ENCODE measurements at places on chromosomes 7 and 10.

DNA sequence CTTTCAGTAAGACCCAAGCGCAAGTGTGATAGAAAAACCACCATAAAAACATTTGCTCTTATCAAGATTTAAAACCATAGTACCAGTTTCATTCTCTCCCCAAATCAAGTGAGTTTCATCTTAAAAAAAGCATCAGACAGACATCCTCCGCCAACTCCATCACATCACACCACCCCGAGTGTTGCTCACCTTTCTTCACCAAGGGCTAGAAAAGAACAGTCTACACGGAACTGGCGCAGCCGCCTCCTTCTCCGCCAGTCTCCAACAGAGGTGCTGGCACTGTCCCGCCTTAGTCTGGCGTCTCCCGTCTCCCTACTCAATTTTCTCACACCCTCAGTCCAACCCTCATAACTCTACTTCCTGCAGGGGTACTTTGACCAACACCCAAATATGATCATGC, 46.9 kb upstream of the WIPI2 start:
- no peak for DNase-seq

- DNase-seq, result no peak
These were observed 292.2 kb upstream of the ZWINT start for GRCh38 chr10:56653289-56653688.

- no peak for DNase-seq
These were observed 116.8 kb downstream of the GLCCI1 start for GRCh38 chr7:8085420-8085819.

- DNase-seq, result peak; percentile 69
These were observed 509.4 kb downstream of the PTPRN2 start for GRCh38 chr7:158077934-158078910.

DNA sequence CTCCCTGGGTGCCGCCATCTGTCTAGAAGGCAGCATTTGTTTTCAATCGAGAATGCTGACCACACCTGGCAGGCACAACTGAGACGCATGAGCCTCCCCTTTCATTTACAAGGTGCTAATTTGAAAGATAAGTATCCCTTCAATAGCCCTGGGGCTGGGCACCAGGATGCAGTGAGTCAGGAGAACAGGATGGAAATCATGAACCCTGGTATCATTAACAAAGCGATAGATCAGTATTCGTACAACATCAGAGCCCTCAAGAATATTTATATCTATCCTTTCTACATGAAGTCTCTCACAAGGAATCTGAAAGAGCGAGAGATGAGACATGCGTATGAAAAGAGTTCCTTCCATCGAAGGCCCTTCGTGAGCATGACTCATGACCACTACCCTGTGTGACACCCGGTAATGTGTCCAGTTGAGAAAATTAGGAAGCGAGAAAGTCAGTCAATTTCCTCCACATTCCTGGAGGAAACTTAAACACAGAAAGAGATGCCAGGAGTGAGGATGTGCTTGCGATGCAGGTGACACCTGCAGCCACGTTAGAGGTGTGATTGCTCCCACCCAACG, 123.1 kb upstream of the PITRM1 start:
- DNase-seq, result no peak

DNA sequence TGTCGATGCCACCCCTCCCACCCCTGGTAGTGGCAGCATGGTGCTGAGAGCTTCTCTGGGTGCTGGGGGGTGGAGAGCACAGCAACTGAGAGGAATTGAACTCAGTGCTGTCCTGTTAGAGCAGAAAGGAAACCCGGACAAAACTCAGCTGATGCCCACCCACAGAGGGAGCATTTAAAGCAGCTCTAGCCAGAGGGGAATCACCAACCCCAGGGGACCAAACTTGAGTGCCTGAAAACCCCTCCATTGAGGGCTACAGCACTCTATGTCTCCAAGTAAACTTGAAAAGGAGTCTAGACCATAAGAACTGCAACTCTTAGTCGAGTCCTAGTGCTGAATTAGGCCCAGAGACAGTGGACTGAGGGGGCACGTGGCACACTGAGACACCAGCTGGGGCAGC, 16.8 kb upstream of the FOXI2 start:
- DNase-seq, result no peak

DNA sequence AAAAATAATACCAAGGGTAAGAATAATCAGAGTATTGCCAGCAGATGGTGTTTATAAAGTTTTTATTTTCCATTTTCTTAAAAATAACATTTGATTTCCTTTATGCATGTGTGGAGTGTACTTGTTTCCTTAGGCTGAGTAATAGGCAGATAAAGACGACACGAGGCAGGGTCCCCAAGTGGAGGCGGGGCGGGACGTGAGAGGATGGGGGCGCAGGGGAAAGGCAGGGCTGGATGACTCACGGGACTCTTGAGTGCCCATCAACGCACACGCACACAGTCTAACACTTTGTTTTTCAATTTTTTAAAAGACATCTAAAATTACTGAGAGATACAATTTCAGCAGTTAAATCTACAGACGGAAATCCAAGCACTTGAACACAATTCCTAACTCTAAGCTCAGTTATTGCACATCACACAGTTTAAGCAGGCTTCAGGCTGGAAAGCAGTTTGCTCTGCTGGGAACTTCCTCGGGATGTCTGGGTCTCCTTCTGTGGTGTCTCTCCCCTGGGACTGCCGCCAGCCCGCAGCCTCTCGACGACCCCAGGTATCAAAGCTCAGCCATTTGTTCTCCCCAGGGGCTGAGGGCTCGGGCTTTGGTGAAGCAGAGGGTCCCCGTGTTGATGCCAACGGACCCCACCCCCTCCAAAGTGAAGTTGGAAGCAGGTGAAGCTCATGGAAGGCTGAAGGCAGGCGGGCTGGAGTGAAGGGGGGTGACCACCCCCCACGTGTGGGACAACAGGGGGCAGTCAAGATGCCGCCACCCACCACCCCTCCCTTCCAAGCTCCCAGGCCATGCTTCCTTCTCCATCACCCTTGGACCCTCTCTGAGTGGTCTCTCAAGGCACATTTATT, 29.1 kb downstream of the SPOCK2 start:
- no peak for DNase-seq

GRCh38 chr10:58797356-58797755, 284.7 kb downstream of the BICC1 start:
- no peak for DNase-seq

DNA sequence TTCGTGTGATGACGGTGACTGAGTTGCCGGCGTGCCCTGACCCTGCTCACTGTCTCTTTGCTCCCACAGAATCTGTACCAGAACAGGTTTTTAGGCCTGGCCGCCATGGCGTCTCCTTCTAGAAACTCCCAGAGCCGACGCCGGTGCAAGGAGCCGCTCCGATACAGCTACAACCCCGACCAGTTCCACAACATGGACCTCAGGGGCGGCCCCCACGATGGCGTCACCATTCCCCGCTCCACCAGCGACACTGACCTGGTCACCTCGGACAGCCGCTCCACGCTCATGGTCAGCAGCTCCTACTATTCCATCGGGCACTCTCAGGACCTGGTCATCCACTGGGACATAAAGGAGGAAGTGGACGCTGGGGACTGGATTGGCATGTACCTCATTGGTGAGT, 199.2 kb downstream of the HECW1 start:
- DNase-seq, result no peak

DNA sequence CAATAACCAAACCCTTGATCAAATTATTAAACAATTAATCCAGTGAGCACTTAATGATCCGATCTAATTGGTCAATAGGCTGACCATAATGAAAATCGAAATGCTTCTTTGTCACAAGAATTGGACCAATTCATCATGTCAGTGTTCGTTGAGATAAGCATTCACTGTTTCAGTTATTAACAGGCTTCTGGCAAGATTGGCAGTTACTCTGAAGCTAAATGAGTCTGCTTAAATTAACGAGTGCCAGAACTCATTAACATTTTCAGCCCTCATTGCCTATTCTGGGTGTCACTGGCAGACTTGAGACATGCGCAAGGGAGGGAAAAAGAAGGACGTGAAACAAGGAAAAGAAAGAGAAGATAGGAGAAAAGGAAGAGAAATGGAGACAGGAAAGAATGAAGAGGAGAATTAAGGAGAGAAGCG, 30.7 kb upstream of the SLC26A3 start:
- DNase-seq, result no peak

DNA sequence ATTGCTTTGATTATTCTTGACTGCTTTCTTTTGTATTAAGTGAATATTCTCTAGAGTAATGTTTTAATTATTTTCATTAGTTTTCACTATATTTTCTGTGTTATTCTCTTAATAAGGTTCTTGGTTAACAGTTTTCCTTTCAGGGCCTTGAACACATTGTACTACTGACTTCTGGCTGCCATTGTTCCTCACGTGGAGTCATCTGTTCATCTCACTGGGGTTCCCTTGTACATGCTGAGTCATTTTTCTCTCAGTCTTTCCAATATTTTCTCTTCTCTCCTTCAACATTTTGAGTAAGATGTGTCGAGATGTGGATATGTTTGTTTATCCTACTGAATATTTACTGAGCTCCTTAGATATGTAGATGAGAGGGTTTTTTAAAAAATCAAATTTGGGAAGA, 400.7 kb downstream of the TCERG1L start:
- no peak for DNase-seq

DNA sequence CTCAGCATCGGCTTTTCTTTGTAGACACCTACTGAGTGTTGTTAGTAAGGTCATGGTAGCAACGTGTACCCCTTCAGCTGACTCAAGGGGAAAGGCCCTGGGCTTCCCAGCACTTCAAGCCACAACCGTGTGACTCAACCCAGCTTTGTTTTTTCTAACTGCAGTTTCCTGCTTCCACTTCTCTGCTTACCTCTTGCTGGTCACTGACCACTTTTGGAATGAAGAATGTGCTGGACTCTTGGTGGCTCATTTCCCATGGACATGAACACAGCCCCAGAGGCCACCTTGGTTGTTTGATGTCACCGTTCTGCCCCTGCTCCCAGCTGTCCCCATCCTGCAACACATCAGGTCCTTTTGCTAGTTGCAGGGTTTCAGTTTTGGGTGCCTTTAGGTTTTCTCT, 69.5 kb upstream of the ZNF438 start:
- DNase-seq, result no peak

GRCh38 chr10:28810057-28810870, 132.9 kb downstream of the BAMBI start:
- DNase-seq, result no peak

DNA sequence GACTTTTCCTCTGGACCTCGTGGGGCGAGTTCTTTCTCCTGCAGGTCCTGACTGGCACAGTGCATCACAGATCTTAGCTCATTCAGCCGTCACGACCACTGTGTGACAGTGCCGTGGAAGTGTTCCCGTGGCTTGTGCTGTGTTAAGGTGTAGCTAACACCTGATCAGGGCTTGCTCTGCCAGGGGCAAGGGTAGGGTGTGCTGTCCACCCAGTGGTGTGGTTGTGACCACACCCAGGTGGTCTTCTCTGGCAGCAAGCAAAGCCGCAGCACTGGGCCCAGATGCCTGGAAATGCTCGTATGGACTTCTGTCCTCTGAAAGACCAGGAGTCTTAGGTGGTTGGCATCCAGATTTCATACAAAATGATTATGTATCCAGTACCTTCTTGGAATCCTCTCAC, 86.2 kb downstream of the GLRX3 start:
- no peak for DNase-seq

DNA sequence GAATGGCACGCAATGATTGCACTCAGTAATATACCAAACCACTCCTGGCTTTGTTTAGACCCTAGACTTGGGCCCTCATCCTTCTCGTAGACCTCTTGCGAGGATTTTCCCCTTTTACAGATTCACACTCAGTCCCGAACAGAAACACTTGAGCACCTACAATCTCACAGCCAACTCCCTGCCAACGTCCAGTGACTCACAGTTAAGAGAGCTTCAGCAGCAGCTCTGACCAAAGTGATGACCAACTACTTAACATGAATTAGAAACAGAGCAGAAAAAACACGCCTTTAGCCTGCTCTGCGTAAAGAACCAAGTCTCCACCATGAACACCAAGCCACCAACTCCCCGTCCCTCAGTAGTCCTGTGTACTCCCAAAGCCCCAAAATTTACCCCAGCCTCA, 2.2 kb downstream of the DNAJC30 start:
- no peak for DNase-seq

DNA sequence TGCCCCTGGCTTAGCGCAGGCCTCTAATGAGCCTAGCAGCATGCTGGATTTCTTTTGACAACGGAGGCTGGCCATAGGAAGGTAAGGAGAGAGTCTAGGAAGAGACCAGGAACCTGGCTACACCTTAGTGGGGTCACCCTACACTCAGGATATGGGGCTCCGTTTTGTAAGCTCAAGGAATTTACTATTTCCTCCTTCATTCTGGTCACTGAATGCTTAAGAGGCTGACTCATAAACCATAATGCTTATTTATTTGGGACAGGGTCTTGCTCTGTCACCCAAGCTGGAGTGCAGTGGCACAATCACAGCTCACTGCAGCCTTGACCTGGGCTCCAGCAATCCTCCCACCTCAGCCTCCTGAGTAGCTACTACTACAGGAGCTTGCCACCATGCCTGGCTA, 38.4 kb downstream of the CARD11 start:
- DNase-seq, result no peak

DNA sequence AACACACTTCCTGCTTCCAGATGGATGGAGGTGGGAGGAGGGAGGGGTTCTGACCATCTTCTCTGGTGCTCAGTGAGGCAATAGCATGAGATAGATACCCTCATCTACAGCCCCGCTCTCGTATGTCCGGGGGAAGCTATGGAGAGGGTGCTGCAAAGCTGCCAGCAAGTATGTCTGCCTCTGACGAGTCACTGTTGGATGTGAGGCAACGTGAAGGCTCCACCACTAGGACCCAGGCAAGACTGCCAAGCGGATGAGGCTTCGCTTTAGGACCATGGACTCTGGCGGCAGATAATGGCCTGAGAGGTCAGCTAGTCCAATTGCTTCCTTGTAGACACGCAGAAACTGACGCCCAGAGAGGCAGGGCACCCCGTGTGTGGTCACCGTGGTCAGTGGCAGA, 601.6 kb downstream of the PTPRN2 start:
- DNase-seq, result no peak

DNA sequence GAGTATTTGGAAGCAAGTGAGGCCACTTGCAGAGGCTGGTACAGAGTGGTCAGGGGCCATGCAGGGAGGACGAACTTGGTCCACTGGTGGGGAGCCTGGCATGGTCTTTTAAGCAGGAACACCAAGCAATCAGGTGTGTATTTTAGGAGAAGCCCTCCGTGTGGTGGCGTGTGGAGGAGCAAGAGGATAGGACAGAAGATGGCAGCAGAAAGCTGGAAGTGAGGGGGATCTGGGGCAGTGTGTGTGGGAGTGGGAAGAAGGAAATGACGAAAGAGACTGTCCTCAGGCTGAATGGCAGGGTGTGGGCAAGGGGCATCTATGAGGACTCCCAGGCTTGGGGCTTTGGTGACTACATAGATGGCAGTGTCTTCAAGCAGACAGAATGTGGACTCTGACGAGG, 51.2 kb downstream of the TEX36 start:
- no peak for DNase-seq

- DNase-seq, result no peak
These were observed 40.0 kb upstream of the ZNF365 start for GRCh38 chr10:62333988-62334682.

DNA sequence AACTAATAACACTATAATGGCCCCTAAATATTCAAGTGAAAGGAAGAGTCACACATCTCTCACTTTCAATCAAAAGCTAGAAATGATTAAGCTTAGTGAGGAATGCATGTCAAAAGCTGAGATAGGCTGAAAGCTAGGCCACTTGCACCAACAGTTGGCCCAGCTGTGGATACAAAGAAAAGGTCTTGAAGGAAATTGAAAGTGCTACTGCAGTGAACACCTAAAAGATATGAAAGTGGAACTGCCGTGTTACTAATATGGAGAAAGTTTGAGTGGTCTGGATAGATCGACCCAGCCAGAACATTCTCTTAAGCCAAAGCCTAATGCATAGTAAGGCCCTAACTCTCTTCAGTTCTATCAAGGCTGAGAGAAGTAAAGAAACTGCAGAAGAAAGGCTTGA, 12.1 kb upstream of the SNX13 start:
- no peak for DNase-seq

GRCh38 chr7:149355390-149356048, 93.5 kb downstream of the ZNF783 start:
- no peak for DNase-seq
